Right lung (tissue), 10 donors: ENCODE measurements at places on chromosomes 2 and 18. TPM values are rescaled to one million over a fixed set of nuclear protein-coding genes. Genes with fewer than 3 reads are reported as not detected.

DNA sequence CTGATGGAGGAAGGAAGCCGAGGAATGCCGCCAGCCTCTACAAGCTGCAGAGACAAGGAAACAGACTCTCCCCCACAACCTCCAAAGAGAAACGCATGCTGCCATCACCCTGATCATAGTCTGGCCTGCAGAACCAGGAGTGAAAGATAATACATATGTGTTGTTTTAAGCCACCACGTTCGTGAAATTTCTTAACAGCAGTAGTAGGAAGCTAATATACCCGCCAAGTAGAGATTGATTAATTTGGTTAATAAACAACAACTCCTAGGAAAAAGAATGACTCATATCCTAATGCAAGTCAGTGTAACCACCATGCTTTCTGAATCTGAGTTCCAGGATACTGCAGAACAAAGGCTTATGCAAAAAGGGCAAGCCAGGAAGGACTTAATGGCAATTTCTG lies 36.6 kb downstream of the LONRF2 start:
- DNase-seq: no peak

- DNase-seq: no peak
Measured at GRCh38 chr2:31579996-31580320, 780 bp downstream of the SRD5A2 start.

DNA sequence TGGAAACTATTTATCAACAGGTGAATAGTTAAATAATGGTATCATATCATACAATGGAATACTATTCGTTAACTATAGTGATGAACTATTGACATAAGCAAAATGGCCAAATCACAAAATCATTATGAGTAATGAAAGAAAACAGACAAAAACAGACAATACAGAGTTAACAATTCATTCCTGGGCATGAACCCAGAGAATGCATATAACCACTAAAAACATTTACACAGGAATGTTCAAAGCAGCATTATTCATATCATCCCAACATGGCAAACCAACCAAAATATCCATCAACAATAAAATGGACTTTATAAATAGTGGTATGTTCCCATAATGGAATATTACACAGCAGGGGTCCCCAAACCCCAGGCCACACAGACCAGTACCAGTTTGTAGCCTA lies 131.2 kb upstream of the CYP1B1 start:
- DNase-seq: no peak

DNA sequence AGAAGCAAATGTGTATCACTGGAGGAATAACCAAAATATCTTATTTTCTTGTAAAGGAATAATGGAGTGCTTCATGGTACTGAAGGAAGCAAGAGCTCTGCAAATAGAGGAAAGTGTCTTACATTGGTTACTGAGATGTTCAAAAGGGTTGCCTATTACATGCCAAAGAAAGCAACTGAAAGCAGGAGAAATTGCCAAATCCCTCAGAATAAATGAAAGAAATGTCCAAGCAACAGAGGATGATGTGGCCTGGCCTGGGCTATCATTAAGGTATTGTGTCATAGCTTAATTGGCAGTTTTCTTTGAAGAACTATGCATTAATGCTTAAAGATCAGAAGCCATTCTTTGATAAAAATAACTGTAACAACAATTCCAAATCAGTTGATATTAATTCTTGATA lies 173.7 kb downstream of the RAB3GAP1 start:
- DNase-seq: no peak

- DNase-seq: no peak
Measured at GRCh38 chr2:100882645-100883613, 63.0 kb downstream of the NPAS2 start.

- DNase-seq: no peak
Measured at GRCh38 chr2:128003463-128003862, 24.4 kb downstream of the SAP130 start.

GRCh38 chr2:75853436-75853835 lies 142.7 kb upstream of the GCFC2 start:
- DNase-seq: no peak

DNA sequence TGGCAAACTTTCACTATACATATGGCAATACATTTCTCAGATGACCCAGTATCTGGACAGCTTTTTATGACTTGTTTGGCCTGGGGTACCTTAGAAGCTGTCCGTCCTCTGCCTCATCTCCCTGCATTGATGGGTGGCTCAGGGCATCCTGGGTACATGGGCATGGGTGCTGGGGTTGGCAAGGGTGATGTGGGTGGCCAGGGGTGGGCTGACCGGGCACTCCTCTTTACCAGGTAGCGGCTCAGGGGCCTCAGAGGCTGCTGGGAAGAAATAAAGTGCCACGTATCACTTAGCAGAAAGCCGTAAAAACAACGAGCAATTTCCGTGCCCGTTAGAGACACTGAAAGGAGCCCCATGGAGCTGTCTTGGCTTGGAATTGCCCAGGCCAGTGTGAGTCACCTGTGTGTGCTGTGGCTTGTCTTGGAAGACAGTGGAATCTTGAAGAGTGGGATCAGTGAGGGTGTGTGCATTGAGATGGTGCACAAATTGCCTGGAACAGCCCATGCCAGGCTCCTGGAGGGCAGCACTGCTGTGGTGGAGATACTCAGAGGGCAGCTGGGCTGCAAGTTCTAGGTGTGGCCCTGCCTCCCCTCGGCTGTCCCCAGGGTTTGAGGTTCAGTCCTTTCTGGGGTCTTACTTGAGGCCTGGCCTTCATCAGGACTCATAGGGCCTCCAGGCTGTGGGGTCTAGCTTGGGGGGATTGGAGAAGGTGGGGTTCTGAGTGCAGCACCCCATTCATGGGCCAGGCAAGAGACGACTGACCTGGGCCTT lies 88.8 kb downstream of the FHOD3 start:
- DNase-seq: no peak

DNA sequence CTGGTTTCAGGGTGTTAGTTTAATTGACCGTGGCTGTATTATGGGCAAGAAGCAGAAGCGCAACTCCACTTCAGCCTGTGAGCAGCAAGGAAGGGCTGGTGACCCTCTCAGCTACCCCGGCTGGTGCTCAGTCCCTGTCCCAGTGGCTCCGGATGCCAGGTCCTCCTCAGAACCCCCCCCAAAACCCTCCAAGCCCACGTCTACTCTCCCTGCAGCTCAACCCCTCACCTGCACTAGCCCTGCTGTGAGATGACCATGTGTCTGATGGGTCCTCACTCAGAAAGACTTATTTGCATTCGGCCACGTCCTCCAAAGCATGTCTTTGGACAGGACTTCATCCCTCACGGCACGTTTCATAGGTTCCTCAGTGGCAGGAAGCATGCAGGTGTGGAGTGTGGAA lies 119.7 kb upstream of the ALKAL2 start:
- no peak for DNase-seq

GRCh38 chr2:181313845-181314244 lies 143.3 kb upstream of the ITGA4 start:
- no peak for DNase-seq

GRCh38 chr2:183490914-183491313 lies 366.7 kb downstream of the NUP35 start:
- DNase-seq: peak; percentile 10

GRCh38 chr2:173278794-173279526 lies 75.7 kb upstream of the CDCA7 start:
- DNase-seq: no peak

- no peak for DNase-seq
Measured at GRCh38 chr2:47534179-47534919, 131.4 kb downstream of the MSH2 start.

- no peak for DNase-seq
Measured at GRCh38 chr2:36433311-36434217, 78.0 kb downstream of the CRIM1 start.

DNA sequence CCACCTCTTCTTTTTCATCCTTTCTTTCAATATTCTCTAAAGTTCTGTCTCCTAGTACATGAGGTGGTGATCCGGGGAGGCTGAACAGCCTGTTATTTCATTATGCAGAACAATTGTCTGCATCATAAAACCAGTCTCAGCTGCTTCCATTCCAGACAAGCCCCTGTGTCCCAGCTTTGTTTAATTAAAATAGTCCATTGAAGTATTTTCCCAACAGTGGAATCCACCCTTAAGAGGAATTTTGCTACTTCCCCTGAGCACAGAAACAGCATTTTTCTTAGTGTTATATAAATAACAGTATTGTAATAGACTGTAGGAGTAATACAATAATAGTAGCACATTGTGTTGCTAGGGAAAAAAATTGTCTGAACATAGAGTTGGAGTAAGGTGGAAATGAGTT lies 395.4 kb upstream of the TCF4 start:
- DNase-seq: no peak

GRCh38 chr2:144151851-144152250 lies 368.1 kb downstream of the ZEB2 start:
- no peak for DNase-seq

- no peak for DNase-seq
Measured at GRCh38 chr2:55761526-55761925, 67.9 kb upstream of the PNPT1 start.

GRCh38 chr2:215729985-215730620 lies 283.2 kb downstream of the MREG start:
- DNase-seq: no peak

DNA sequence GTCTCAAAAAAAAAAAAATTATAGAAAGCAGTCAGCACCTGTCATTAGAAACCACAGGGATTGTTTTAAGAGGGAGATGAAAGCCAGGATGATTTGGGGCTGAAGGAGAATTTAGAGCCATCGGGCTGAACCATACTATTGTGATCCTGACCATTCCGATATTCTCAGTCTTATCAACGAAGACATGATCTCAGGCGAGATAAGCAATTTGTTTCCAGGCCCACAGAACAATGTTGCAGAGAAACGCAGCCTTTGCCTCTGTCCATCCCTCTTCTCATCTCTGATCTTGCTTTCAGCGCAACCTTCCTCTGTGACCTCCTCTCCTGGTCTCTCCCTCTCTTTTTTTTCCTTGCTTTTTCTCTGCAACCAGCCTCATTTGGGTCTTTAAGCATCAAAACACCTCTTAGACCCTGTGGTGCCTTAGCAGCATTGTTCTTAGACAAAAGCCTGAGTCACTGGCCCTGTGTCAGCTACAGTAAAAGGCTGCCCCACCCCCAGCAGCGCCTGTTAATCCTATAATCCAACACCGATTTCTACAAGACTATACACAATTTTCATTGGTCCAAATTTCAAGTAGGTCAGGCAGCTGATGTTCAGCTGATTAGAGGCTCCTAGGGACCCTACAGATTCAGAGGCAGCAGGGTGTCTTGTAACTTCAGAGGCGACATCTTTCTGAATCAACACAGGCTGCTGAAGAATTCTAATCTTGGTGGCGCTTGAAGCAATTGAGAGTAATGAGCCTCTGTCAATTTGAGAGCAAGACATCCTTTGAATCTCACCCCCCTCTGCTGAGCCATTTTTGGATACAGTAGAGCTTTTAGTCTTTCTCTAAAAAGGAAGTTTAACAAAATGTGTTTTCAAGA lies 206.0 kb downstream of the NCK2 start:
- no peak for DNase-seq

- no peak for DNase-seq
Measured at GRCh38 chr2:231294116-231294515, 95.7 kb downstream of the ARMC9 start.

DNA sequence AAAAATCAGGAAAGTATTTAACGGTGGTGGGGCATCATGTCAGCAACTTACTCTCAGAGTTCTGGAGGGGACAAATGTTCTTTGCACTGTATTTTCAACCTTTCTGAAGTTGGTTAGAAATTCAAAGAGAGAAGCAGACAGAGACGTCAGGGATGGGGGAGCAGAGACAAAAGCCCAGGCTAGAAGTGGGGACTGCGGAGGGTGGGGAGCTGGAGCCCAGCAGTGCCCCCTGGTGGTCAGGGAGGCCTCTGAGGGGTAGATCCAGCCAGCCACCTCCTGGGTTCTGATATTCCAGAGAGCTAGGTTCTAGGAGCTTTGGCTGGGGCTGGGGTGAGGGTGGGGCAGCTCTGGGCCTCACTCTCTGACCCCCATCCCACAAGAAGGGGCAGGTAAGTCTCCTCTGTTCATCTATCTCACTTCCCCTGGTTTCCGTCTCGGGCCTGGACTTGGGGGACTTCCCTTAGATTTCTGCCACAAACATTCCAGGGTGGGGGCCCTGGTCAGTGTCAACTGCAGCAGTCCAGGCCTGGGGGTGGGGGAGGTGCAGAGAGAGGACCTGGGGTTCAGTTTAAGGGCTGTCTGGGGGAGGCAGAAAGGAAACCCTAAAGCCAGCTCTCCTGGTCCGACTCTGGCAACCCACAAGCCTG lies 8.9 kb downstream of the TNS1 start:
- no peak for DNase-seq

DNA sequence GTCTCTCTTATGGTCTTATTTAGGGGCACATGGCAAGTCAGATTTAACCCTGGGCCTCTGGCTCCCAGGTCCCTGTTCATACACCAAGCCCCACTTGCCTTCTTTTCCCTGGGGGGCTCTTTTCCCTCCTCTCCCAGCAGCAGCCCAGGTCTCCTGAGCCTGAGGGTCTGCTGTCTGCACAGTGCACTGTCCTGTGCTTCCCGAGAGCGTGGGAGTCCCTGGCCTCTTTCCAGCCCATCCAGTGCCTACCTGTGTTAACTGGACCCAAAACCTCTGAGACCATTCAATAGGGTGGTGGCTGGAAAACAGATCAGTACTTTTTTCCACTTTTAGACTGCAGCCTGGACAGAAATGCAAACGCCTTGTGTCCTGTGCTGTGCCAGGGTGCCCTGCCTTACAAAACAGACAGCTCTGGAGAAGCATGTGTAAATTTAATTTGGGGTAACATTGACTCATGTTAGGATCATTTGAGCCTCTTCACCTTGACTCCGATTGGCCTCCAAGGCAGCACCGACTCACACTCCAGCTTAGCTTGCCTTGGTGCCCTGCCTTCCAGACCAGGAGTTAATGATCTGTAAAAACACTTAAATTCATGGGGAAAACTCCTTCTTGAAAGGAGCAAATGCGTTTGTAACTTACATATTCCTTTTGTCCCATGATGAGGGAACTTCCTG lies 34.3 kb downstream of the TWIST2 start:
- DNase-seq: no peak

GRCh38 chr18:24381126-24381525 lies 16.5 kb downstream of the OSBPL1A start:
- DNase-seq: no peak

DNA sequence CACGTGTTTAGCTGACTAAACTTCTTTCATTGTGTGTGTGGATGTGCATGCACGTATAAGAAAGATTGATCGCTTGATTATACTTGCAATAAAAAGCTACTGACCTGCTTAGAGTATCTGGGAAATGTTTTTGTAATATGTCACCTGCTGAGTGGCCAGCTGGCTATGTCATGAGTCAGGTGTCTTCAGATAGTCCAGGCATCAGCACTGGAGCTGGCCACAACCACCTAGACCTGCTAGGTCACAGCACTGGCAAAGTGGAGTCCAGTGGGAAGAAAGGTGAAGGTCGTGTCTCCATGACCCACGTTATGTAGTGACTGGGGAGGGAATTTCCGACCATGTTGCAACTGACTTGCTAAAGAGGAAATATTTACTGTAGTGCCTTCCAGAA lies 147.0 kb downstream of the ESCO1 start:
- DNase-seq: no peak

GRCh38 chr2:10028407-10028987 lies 14.9 kb upstream of the KLF11 start:
- no peak for DNase-seq

GRCh38 chr2:26721115-26722032 lies 28.9 kb downstream of the KCNK3 start:
- DNase-seq: no peak

Gene RBMS1
- 114 TPM for polyA plus RNA-seq

Gene ARMC9
- 12.9 TPM for polyA plus RNA-seq

Gene TMEM200C
- polyA plus RNA-seq: 1.9 TPM

Gene ACMSD
- 1.9 TPM for polyA plus RNA-seq

Gene RGPD3
- 0.35 TPM for polyA plus RNA-seq

Gene CDH2
- 9.2 TPM for polyA plus RNA-seq

Gene C1D
- 46.8 TPM for polyA plus RNA-seq

Gene CENPA
- 13.9 TPM for polyA plus RNA-seq

Gene BCL11A
- 19.4 TPM for polyA plus RNA-seq
